CD4-positive, alpha-beta T cell treated with Interleukin-17A for 1 hour (primary cell): ENCODE measurements at places on chromosomes 3 and 15.
A peak's percentile ranks its signal among the peaks of the same experiment; 100 is the strongest.

DNA sequence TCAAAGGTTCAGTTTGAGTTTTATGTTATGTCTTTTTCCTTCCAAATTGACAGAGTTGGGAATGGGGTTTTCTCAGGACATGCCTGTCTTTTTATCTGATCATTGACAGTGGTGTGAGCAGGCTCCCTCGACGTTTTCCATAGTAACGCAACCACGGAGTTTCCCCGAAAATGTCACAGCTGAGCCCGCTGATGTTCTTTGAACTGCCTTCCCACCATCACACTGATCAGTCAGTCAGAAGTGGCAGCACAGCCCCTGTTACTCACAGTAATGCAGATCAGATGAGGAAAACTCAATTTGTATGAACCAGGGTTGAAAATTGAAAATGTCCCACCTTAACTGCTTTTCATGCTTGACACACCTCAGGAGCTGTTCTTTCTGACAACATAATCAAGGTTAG lies 210.4 kb downstream of the NECTIN3 start:
- no peak for DNase-seq

DNA sequence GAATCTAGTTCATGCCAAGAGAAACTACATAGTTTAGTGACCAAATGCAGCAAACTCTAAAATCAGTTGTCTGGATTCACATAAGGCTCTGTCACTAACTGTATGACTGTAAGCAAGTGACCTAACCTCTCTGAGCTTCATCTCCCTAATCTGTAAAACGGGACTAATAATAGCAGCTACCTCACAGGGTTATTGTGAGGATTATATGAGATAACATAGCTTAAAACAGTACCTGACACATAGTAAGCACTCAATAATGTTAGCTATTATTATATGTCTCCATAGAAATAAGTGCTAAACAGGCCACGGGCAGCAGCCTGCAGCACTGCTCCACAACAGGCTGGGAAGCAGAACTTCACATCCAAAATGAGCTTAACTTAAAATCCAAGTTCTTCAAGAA lies 30.2 kb downstream of the NPTN start:
- no peak for DNase-seq

DNA sequence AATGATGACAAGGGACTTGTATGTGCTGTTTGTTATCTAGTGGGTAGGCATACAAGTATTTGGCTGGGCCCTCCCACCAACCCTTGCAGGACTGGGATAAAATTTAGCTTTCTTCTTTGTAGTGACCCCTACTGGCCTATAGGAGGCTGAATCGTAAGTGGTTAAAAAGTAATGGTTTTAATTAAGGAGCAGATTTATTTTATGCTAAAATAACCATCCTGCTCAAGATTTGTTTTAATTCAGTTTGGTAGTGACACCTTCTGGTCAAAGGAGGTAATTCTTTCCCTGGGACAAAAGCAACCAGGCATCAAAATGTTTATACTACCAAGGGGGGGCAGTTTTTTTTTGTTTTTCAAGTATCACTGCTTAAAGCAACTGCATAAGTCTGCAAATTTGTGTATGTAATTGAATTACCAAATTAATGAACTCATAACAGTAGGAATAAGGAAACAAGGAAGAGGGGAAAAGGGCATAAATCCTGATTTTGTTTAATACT lies 70.7 kb downstream of the TOP2B start:
- peak; percentile 50 for DNase-seq

DNA sequence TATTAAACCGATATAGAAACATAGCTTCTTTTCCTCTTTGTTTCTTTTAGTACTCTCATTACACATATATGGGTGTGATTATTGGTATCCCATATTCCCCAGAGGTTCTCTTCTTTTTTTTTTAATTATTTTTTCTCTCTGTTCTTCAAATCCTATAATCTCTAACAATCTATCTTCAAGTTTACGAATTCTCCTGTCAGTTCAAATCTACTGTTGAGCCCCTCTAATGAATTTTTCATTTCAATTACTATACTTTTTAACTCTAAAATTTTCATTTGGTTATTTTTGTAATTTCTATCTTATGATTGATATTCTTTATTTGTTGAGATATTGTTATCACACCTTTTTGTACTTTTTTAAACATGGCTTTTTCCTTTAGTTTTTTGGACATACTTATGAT lies 64.1 kb downstream of the RSL24D1 start:
- DNase-seq = no peak

DNA sequence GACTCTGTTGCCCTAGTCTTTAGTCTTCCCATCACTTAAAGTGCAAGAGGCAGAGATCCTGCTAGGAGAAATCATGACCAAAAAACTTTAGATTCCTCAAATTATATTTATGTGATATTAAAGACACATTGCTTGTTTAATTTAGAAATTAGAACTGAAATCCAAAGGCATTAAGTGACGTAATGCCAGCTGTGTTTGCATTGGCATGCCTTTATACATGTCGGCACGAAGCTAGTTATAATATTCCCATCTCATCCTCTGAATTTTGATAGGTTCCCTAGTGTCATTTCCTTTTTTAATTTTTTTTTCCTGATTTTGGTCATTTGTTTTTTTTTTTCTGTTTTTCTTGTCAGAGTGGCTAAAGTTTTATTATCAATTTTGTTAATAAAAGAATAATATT lies 203.5 kb upstream of the ZBTB20 start:
- DNase-seq = no peak

- no peak for DNase-seq
These were observed 498 bp downstream of the ZNF280D start for GRCh38 chr15:56732886-56733135.

DNA sequence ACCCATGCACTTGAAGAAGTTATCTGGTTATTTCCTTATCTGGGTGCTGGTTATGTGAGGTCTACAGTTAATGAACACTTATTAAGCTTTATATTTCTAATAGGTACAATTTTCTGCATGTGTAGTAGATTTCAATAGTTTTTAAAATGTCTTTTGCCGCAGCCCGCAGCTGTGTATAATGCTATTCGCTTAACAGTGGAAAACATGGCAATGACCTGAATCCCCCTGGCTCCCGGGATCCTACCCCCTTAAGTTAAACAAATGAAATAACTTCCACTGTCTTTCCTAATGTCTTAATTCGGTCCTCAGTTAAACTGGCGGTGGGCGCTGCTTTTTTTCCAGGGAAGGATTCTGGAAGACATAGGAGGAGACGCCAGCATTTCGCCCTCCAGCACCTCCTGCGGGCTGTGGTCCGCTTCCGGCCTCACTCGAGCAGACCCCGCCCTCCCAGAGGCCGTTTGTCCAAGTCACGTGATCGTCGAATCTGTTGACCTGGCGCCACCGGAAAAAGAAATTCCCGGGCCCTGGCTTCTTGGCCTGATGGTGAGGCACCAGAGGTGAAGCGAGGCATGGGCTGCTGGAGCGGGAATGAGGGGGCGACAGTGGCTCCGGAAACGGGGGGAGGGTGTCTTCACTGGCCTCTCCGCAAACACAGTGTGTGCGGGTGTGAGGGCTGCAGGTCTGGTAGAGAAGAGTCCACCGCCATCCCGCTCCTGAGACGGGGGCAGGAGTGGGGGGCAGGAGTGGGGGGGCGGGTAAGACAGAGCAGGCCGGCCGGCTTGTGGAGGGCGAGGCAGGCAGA lies 45.6 kb upstream of the CSPG4 start:
- DNase-seq = peak; percentile 58

DNA sequence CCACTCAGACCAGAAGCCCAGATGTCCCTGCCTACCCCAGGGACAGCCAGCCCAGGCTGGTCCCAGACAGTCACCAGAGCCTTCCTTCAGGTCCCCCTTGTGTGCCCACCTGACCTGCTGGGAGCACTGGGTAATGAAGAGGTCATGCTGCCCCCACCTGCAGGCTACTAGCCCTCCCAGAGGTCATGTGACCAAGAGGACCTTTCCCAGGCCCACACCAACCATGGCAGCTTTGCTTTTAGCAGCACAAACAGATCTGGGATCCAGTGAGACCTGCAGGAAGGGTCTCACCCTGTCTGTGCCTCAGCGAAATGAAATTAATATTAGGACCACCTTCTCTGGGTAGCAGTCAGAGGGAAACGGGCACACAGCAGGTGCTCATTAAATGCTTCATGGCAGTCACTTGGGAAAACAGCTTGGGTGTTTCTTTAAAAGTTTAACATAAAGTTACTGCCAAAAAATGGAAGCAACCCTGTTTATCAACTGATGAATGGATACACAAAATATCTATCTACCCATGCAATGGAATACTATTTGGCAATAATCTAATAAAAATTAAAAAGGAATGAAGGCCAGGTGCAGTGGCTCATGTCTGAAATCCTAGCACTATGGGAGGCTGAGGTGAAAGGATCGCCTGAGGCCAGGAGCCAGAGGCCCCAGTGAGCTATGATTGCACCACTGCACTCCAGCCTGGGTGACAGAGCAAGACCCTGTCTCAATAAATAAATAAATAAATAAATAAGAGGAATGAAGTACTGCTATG lies 43.7 kb downstream of the DNAJB8 start:
- DNase-seq = no peak

DNA sequence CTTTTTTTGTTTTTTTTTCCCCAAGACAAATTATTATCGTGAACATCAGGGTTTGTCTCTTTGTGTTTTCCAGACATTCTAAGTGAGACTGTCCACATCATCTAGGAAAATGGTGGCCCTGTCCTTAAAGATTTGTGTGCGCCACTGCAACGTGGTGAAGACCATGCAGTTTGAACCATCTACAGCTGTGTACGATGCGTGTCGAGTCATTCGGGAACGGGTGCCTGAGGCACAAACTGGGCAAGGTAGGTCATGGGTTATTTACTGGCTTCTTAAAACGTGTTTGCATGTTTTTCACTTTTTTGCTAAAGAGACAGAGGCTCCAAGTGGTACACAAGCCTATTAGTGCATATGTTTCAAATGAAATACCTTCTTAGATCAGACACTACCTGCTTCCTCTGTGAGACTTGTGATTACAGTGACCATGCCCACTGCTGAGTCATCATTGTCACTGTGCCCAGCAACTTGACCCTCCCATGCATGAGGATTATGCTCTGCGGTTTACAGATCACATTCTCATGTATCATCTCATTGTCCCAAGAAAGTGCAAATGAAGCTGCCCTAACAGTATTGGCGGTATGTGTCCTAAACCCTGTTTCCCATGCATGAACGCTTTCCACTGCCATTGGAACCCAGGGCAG lies 395.2 kb upstream of the TPM1 start:
- no peak for DNase-seq

- no peak for DNase-seq
These were observed 116.1 kb downstream of the ULK4 start for GRCh38 chr3:41845826-41846225.

- no peak for DNase-seq
These were observed 277.7 kb upstream of the ZNF717 start for GRCh38 chr3:76063019-76063418.

GRCh38 chr15:48603123-48603500 lies 42.4 kb downstream of the FBN1 start:
- DNase-seq = no peak

- no peak for DNase-seq
These were observed 712.5 kb downstream of the PLOD2 start for GRCh38 chr3:145448436-145448835.

- no peak for DNase-seq
These were observed 58.7 kb upstream of the TIPARP start for GRCh38 chr3:156615592-156616173.

GRCh38 chr3:171556148-171556547 lies 95.9 kb upstream of the TNIK start:
- DNase-seq = no peak

DNA sequence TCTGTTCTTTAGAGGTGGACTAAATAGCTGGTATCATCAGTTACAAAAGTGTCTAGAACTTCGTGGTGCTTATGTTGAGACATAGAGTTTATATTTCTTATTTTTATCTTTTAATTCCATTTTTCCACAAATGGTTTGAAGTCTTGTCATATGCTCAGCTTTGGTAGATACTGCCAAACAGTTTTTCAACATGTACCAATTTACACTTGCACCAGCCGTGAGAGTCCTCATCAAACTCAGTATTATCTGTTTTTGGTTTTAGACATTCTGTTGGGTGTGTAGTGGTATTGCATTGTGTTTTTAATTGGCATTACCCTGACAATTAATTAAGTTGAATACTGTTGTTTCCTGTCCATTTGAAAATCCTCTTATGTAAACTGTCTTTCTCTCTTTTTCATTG lies 16.7 kb downstream of the ISLR2 start:
- DNase-seq = no peak

GRCh38 chr3:195802261-195802701 lies 9.4 kb downstream of the MUC4 start:
- peak; percentile 57 for DNase-seq

- no peak for DNase-seq
These were observed 55.5 kb downstream of the BTD start for GRCh38 chr3:15657016-15657415.

- DNase-seq = peak; percentile 22
These were observed 311.3 kb downstream of the UACA start for GRCh38 chr15:70451821-70452653.

DNA sequence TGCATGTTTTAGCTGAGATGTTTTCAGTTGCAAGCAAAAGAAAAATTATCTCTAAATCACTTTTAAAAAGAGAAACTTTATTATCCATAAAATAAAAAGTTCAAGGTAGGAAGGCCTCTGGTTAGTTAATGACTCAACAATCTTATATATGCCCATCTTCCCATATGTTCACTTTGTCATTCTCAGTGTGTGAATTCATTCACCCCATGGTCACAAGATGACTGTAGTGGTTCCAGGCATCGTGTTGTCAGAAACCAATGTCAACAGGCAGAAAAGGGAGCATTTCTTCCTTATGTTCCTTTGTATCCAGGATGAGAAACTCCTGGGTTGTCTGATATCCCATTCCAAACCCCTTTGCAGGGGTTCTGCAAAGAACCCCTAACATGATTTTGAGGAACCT lies 119.9 kb upstream of the RAP2B start:
- no peak for DNase-seq

DNA sequence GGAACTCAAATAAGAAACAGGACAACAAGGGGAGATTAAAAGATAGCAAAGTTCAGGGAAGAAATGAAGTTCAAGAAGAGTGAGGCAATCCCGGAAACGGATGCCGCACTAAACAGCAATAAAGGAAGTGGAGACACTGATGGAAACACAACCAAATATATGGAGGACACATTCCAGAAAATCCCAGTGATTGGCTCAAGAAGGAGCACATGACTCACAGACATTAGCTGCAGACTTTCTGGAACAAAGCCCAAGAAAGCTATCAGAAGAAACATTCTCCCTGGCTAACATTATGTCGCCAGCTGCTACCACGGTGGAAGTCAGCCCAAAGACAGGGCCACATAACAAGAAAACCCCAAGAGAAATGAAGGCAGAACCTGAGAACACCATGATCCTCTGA lies 18.1 kb upstream of the VGLL4 start:
- DNase-seq = no peak

GRCh38 chr3:59303452-59303851 lies 253.6 kb upstream of the CFAP20DC start:
- DNase-seq = no peak

DNA sequence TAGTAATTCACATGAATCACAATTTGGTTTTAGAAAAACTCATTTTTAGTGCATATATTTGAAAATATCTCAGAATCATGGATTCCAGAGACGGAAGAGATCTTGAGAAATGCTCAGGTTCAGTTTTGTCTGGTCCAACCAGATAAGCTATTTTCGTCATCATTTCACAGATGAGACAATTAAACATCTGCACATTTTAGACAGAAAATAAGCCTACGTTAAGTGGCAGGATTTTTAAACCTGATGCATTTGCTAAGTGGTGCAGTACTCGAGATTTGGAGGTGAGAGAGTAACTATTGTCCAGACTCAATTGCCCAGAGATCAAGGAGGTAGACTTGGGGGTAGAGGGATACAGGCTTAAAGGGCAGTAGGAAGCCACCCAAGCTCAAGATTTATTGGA lies 90.5 kb downstream of the CCNL1 start:
- no peak for DNase-seq
